ENCODE measurements at places on chromosomes 2 and 18.

- peak; percentile 85 for DNase-seq
Observed at GRCh38 chr2:234446404-234447076, 50.3 kb downstream of the ARL4C start.

GRCh38 chr2:212237350-212238095 is 301.1 kb downstream of the ERBB4 start:
- no peak for DNase-seq

DNA sequence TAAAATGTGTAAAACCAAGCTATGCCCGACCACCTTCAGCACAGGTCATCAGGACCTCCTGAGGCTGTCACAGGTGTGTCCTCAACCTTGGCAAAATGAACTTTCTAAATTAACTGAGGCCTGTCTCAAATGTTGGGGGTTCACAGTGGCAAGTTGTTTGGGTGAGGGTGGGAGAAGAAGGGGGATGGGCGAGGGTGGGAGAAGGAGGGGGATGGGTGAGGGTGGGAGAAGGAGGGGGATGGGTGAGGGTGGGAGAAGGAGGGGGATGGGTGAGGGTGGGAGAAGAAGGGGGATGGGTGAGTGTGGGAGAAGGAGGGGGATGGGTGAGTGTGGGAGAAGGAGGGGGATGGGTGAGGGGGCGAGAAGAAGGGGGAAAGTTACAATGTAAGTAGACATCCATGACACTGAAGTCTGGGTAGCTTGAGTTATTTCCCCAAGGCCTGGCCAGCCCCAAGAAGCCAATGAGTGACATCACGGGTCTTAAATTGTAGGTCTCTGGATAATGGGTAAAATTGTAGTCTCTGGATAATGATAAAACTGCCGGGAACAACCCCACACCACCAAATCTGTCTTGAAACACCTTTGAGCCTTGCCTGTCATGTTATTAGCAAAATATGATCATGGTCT is 56.3 kb downstream of the TIMM21 start:
- no peak for DNase-seq

DNA sequence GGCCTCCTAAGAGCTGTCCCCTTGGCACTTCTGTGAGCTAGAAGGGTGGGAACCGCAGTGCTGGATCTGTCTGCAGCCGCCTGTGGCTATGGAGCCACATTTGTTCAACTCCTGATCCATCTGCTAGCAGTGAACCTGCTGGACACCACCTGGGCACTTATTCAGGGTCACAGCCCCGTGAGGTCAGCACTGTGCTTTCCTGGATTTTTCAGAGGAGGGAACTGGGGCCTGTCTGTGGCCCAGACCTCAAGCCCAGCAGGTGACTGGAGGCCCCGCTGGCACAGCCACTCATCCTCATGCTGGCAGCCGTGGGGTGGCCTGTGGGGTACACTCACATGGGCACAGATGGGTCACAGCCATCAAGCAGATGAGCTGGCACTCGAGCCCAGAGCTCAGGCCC is 155.3 kb downstream of the TFCP2L1 start:
- no peak for DNase-seq

- no peak for DNase-seq
Observed at GRCh38 chr2:111710613-111711012, 173.4 kb downstream of the ANAPC1 start.

All from activated T-helper 2 cell treated with anti-CD3 and anti-CD28 coated beads, Interferon-gamma antibody, Interleukin-2, Interleukin-4, amounts not matched to agents 10 μg/mL and 5 μg/mL and 100 μg/mL, durations not matched to agents 14 hours and 24 hours and 36 hours (primary cell).